Stimulated activated CD4-positive, alpha-beta T cell treated with anti-CD3 and anti-CD28 coated beads, Interleukin-4, amount 100 ng/mL, for 1 hour (primary cell): ENCODE measurements at places on chromosomes 12 and 14.

DNA sequence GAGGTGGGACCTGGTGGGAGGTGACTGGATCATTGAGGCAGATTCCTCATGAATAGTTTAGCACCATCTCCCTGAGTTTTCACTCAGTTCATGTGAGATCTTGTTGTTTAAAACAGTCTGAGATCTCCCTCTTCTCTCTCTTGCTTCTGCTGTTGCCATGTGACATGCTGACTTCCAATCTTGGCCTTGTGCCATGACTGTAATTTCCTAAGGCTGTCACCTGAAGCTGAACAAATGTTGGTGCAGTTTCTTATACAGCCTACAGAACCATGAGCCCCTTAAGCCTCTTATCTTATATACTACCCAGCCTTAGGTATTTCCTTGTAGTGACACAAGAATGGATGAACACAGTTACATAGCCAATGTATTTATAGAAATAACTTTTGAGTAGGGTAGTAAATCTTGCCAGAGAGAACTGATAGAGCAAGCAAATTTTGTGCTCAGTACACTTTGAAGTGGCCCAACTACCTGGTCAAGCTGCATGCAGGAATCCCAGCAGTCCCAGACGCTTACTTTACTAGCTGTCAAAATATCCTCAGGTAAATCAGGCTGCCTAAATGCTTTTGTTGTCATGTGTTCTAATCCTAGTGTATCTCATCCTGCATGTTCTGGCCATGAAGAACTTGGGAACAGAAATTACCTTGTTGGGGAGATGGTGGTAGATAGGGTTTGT is 445.6 kb upstream of the MIS18BP1 start:
- no peak for DNase-seq

DNA sequence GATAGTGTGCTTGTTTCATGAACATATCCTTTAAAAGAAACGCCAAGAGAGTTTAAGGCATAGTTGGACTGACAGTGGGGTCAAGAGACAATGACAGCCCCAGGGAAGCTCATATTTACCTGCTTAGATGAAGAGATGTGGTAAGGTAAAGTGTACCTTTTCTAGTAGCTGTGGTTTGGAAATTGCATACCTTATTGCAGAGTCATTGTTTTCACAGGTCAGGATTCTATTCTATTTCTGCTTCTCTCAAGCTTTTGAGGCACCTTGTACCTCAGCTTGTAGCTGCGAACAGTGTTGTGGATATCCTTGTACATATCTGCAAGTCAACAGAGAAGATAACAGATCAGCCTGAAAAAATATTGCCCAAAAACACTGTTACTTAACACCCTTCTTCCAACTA is 47.7 kb downstream of the ATP6V1D start:
- DNase-seq: no peak

- no peak for DNase-seq
Measured at GRCh38 chr12:81296556-81297305, 218.9 kb downstream of the ACSS3 start.

DNA sequence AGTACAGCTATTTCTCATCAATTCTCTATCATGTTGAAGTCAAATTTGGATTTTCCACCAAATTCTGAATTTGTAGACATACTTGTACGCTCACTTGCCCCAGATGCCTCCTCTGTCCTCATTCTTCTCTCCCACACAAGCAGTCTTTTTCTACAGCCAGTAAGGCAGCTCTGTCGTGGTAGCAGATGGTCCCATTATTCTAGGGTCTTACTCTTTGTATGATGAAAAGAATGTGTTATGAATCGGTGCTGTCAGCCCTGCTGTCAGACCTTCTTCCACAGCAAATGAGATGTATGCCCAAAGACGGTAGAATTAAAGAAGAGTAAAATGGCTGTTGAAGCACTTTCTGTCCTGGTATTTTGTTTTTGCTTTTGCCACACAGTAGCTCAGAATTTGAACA is 17.2 kb upstream of the PAPLN start:
- DNase-seq: no peak

GRCh38 chr14:52286661-52287649 is 19.5 kb downstream of the PTGDR start:
- DNase-seq: no peak

- DNase-seq: no peak
Measured at GRCh38 chr14:35215110-35215813, 76.9 kb upstream of the PSMA6 start.

DNA sequence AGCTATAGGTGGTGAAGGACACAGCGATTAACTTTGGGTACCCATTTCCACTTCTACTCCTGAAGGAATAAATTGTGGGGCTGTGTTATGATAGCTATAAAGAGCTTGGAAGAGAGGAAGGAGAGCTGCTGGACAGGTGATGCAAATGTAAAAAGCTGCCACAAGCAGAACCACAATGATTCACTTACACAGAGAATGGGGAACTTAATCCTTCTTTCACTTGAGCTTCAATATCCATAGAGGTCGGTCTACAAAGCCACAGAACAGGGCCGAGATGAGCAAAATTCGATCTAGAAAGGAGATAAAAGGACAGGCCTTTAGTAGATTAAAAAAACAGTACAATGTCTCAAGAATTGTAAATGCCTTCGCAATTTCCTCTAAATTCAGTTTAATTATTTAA is 831.1 kb downstream of the LRFN5 start:
- DNase-seq: no peak

DNA sequence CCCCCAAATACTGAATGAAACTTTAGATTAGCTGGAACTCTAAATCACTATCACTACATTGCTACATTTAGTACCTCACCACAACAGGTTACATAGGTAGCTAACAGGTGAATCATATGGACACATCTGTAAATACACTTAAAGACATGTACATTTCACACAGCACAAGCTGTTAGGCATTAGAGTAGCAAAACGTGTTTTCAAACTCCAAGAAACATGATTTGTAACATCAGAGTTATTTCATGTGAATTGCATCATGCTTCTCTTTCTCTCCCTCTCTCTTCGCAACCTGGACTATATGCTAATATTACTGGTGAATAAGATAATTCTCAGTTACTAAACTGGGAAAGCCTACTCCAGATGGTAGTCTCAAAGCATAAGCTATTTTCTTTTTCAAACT is 4.3 kb downstream of the SEL1L start:
- DNase-seq: no peak

- no peak for DNase-seq
Measured at GRCh38 chr12:73964641-73965040, 573.0 kb upstream of the ATXN7L3B start.

GRCh38 chr14:81485372-81485771 is 48.3 kb downstream of the SEL1L start:
- no peak for DNase-seq

GRCh38 chr14:68423686-68424085 is 369.2 kb downstream of the ZFP36L1 start:
- DNase-seq: no peak
